GM23248 (cell line): ENCODE measurements at places on chromosomes 5 and 9.
A peak's percentile ranks its signal among the peaks of the same experiment; 100 is the strongest.

DNA sequence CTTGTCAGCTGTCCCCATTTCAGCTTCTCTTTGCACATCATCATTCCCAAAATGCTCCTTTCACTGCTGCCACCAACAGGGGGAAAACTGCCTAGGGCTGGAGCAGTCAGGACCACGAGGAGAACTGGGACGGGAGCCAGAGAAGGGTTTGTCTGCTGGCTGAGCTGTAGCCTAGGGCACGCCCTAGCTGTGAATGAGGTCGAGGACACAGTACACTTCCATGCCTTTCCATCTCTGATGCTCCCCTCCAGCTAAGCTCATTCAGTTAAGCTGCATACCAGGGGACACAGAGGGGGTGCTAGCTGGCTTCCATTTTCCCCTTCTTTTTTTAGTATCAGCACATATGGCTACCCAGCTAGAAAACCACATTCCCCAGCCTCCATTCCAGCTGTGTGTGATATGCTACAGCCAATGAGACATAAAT is 64.7 kb downstream of the STK10 start:
- DNase-seq: peak; percentile 90

- DNase-seq: no peak
Observed at GRCh38 chr5:66230551-66230950, 86.5 kb downstream of the SREK1 start.

DNA sequence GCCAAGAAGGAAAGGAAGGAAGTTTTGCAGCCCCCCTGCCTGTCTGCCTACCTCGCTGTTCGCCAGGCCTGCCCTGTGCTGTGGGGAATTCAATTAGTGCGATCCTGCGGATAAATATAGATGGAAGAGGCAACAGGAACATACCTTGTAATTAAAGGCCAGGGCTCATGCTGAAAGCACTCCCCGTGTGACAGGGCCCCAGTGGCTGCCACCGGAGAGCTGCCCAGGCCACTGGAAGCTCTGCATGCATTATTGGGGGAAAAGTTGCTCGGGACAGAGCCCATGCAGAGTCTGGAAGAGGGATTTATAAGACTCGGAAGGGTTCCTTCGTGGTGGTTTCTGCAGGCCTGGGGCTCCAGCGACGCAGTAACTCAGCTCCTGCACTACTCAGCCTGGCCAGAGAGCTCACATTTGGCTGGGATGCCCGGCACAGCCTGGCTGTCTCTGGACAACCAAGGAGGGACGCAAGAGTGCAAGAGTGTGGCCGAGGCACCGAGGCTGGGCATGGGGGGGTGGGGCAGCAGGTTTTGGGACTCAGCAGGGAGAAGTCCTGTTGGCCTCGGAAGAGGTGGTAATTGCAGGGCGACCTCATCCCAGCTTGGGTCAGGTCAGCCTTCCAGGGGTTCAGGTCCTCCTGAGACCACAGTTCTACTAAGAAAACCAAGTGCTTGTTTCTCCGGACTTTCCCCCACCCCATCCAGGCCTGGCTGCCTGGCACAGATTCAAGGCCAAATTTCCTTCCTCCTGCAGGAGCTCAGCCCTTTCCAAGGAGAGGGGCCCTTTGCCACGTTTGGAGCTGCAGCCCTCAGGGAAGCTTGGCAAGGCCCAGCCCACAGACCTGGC is 68.1 kb upstream of the GGTA1 start:
- DNase-seq: peak; percentile 57

DNA sequence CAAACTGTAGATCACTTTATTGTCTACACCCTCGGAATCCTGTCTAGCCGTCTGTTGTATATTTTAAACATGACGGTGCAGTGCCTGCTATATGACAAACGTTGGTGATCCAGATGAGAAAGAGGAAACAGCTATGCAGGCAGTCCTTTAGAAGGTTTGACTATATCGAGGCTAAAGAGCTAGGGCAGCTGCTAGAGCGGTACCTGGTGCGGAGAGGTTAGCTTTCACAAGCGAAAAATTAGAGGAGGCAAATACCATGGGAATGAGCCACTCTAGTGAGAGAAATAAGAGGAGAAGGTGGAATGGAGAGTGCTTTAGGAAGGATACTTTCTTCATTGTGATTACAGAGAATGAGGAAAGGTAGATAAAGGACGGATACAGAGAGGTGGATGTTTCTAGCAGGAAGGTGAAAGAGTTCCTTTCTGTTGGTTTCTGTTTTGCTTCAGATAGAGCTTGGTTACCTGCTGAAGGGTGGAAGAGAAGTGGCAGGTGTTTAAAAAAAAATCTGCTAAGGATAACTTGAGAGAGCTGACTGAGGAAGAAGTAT is 959 bp upstream of the FBXL17 start:
- DNase-seq: peak; percentile 62

DNA sequence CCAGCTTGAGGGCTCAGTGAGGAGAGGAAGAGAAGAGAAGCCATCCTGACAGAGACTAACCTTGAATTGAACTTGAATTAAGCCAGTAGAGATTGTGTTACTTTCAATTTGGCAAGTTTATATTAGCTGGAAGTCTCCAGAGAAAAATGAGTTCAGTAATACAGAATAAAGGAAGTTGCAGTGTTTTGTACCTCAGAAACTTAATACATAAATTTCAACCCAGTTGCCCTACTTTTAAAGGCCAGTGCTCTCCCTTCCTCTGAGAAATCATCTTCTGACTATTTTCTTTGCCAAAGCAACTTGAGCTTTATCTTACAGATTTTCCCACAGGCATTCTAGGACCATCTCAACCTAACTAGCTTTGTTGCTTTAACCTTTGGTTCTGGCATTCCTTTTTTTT is 231.0 kb upstream of the GAS1 start:
- DNase-seq: no peak

DNA sequence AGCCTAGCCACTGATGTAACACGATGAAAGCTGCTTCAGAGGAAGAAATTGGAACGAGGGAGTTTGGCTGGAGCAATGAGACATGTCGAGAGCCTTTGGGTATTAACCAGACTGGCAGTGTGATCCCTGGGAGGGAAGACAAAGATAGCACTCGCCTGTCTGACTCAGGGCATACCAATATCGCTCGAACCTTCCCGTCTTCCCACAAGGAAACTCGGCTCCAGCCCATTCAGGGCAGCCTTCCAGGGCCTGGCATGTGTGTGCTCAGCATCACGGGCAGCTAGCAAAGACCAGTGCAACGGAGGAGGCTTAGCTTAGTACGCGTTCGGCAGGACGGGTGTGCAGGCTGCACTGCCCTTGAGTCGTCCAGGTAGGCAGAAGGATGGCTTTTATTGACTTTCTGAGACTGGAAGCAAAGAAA is 356.9 kb upstream of the WWC1 start:
- DNase-seq: peak; percentile 96

- peak; percentile 32 for DNase-seq
Observed at GRCh38 chr5:134550271-134551214, 25.1 kb downstream of the JADE2 start.

GRCh38 chr9:20659474-20659967 is 24.5 kb upstream of the FOCAD start:
- no peak for DNase-seq

DNA sequence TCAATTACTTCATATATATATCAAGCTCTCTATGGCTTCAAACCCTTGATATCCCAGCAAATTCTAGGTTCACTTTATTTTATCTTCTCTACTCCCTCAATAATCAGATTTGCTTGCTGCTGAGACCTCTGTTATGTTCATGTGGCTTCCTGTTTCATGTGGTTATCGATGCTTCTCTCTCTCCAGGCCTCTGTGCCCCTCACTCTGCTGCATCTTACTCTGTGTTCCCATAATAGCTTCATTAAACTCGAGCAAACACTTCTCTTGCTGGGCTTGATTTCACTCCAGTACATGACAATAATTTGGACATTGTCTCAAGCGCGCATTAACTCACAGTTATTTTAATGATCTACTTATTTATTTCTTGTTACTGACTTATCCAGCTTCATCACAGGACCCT is 798.8 kb downstream of the CDH9 start:
- no peak for DNase-seq

DNA sequence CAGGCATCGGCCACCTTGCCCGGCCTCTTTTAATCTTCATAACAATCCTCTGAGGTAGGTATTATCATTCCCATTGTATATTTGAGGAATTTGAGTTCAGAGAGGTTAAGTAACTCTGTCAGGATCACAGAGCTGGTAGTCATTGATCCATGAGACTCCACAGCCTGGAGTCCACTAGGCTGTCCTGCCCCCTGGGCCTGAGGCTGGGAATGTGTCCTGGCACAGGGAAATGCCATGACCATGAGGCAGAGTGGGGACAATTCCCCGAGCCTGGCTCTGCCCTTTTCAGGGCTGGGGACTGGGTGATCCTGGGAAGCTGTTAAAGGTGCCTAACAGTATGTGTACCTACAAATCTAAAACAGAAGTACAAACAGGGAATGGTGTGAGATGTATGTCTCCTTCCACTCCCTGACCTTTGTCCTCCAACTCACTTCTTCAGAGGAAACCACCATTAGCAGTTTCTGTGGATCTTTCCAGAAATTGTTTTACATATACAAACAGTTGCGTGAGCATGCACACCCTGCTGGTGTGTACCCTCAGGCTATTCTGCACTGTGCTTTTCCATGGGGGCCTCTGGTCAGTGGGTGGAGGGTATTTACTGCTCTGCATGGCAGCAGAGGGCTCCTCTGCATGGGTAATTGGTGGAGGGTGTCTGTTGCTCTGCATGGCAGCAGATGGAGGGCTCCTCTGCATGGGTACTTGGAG is 53.8 kb downstream of the NDST1 start:
- no peak for DNase-seq

DNA sequence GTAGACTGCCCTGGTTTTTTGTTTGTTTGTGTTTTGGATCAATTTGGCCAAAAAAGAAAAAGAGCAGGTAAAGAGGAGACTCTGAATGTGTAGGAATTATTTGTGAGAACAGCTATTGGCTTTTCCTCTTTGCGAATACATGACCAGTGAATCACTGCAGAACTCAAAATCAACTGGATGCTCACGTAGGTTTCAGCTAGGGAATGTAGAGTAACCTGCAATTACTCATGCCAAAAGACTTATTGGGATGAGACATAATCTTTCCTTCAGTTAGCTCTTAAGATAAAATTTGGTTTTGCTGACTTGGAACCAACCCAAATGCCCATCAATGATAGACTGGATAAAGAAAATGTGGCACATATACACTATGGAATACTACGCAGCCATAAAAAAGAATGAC is 348.0 kb downstream of the NPR3 start:
- DNase-seq: no peak

DNA sequence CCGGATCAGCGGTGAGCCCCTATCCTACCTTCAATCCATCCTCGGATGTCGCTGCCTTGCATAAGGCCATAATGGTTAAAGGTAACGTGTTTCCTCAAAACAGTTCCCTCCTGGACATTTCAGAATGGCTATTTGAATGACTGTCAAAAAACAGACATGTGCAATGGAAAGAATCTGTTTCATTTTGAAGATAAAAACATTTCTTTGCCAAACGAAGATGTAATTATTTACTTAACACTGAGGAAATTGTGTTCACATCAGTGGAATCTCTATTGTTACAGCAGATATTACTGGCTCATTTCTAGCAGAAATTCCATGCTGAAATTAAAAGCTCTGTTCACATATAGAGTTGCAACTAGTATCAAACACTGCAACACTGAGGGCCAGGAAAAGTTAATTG is 7.1 kb downstream of the ANXA1 start:
- DNase-seq: no peak

- DNase-seq: peak; percentile 72
Observed at GRCh38 chr9:76810377-76810957, 46.2 kb downstream of the PCA3 start.

DNA sequence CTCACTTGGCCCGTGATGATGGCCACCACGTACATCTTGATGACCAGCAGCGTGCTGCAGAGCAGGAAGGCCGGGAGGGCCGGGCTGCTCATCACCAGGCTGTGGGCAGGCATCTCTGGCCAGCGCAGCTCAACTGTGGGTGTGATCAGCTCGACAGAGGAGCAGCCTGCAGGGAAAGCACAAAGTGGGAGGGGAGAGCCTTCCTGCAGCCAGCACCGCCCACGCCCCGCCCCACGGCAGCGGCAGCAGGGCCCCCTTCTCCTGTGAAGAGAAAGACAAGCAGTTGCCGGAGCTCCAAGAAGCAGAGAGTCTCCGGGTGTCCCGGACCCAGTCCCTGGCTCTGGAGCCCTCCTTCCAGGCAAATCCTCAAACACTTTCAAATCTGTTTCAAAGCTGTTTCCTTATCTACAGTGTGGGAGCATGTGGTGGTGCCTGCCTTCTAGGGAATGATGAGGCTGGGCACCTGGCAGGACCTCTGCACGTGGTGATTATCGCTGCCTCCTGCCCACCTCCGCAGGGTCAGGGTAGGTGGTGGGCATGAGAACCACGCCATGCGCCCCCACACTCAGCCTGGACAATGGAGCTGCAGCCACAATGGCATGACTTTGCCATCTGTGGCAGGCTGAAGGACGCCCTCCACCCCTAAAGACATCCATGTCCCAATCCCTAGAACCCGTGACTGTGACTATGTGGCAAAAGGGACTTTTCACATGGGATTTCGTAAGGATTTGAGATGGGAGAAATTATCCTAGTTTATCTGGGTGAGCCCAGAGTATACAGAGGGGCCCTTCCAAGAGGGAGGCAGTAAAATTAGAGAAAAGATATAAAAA is at the start of gene PTGES:
TSS of gene PTGES (minus strand) at position 143 of the 830 bp plus-strand sequence. CDS start at position 113, 30 bp downstream.
- DNase-seq: peak; percentile 94

DNA sequence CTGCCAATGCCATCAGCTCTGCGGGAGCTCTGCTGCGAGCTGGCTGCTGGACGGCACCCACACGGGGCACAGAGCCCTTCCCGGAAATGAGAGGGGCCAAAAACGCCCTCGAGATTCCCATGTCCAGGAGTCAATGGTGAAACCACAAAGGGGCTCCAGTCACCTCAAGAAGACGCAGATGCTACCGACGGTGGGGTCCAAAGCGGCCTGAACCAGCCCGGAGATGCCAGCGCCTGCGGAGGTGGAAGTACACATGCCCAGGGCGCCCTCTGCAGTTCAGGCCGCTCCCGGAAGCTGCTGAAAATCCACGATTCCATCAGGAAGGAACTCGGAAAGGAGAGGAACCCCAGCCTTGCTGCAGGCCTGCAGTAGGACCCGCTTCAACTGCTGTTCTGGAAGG is 82.4 kb upstream of the SELENOP start:
- no peak for DNase-seq

- no peak for DNase-seq
Observed at GRCh38 chr5:172769342-172769615, 1.7 kb downstream of the DUSP1 start.

- DNase-seq: peak; percentile 67
Observed at GRCh38 chr5:127564002-127564769, 46.7 kb downstream of the PRRC1 start.

DNA sequence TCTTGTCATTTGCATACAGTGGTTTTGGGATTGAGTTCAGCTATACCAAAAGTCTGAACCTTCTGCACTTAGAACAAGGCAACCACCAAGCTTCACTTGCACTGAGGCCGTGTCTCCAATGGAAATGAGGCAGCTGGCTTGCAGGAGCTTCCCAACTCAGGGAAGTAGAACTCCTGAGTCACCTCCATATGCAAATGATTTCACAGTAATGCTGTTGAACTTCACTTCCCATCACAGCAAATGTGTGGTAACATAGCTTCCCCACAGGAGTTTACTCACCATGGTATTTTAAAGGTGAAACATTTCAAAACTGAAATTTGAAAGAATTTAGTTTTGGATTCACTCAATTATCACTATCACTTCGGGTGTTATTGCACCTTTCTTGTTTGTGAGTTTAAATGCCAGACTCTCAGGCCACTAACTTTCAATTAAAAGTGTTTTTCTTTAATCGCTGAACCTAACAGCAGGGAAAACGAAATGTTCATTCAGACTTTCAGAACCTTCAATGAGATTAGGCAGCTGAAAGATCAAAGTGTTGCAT is 9.0 kb downstream of the CD274 start:
- DNase-seq: peak; percentile 71
